ENCODE measurements at places on chromosomes 4 and X. TPM values are rescaled to one million over a fixed set of nuclear protein-coding genes. Genes with fewer than 3 reads are reported as not detected.

The PF4V1 gene
- total RNA-seq: not detected

The FAM236B gene
- total RNA-seq: not detected

The HSD17B13 gene
- under 0.01 TPM for total RNA-seq

The NUP62CL gene
- 0.74 TPM for total RNA-seq

The ZNF280C gene
- 8.4 TPM for total RNA-seq

The PABPC5 gene
- total RNA-seq: 8.9 TPM

Data from temporal lobe (tissue), 4 donors.